ENCODE measurements at places on chromosomes 7 and 10.

GRCh38 chr10:94402204-94402842, at the start of gene TBC1D12:
Gene TBC1D12, plus strand, starts transcription at chr10:94402541. Its CDS starts 73 bp downstream, at chr10:94402614.
- DNase-seq: peak; percentile 88

DNA sequence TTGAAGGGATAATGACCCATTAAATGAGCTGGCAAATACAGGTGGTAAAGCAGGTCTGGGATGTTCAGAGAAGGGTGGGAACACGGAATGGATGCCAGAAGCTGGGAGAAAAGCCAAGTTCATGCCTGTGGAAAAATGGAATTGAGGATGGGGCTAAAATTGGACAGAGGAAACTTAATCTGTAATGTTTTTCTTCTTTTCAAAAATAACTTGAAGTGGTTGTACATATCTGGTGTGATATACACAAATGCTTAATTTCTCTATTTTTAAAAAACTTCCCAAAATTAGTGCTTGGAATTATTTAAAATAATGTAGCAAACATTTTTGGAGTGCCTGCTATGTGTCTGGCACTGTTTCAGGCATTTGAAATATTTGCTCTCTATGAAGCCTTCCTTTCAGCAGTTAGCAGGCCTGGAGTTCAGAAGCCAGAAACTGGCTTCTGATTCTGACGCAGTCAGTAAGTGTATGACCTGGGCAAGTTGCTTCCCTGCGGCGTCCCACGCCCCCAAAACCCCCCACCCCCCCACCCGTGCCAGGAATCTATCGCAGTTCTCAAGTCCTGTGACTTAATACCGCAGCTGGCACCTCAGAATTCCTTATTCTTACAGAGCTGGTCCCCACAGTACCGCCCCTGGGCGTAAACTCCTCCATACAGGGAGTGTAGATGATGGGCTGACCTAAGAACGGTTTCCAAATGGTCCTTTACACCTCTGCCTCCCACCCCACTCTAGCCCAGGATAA, 828 bp upstream of the MALSU1 start:
- no peak for DNase-seq

DNA sequence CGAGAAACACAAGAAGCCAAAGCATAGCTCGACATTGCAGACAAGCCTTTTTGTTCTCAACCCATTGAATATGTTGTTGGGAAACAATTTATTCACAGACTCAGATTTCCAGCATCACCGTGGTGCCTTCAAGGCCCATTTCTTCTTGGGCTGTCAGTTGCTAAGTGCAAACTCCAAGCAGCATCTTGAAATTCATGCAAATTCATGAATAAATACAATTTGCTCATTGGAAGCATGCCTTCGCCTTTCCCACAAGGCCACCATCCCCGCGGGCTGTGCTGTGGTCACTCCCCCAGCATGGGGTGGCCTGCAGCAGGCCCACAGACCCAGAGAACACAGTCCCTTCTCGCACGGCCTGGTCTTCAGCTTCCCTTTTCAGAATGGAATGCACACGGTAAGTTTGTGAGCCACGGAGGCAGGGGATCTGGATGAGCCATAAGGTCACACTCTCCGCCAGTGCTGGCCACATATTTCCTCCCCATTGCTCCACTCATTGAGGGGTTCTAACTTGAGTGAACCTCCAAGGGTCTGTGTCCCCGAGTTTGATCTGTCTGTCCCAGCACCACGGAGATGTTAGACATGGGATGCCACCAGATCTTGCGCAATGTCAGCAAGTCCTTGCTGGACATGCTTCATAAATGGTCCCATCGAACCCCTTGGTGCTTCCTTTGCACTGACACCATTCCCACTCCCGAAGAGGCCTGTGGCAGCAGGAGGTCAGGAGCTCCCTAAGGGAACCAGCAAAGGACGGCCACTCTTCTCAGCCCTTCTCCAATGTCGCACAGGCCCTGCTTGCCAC, 109.5 kb downstream of the GFRA1 start:
- no peak for DNase-seq

- DNase-seq: no peak
Measured at GRCh38 chr10:98456686-98457482, 10.1 kb upstream of the HPS1 start.

DNA sequence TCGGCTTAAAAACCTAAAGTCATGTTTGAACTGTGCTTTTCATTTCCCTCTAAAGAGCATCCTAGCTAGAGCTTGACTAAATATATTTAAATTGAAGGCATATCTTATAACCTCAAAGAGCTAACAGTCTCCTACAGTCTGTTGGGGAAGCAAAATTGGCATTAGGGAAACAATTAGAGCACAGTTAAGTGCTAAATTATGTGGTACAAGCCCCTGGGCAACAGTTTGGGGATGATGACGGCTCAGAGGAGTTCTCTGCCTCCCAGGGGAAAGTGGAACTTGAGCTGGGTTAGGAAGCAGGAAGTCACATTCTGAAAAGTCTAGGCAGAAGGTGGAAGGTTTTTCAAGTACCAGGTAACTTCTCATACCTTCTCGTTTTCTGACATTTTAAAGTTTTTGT, 18.6 kb upstream of the GOT1 start:
- no peak for DNase-seq

DNA sequence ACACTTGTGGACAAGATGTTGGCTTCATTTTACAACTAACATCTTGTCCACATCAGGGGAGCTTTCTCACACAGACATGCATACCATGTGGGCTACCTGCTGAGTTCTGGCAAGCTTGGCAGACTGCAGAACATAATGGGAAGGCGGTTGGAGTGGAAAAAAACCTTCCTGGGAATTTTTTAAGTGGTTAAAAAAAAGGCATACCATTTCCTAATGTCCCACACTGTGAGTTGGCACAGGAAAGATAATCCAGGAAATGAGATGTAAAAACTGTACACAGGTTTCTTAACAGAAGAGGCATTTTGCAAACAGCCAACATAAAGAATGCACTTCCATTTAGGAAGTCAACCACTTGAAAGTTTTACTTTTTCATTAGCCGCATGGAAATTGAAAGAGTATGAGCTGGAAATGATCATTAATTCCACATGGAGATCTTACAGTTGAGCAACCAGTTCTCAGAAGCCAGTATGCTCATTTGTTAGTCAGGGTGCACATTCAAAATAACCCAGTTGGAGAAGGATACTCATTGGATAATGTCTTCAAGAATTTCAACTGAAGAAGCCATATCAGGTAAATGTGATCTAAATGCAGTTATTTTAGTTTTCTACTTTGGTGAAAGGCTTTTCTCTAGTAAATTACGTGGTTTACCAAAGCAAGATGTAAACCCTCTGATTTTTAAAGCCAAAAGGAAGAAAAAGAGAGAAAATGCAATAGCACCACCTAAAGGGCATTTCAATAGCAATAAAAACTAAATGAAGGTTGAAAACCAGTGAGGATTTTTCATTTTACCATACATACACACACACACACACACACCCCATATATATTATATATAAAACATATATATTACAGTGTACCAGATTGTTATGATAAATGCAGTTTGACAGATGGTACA, 194.0 kb downstream of the TAX1BP1 start:
- DNase-seq: no peak

- DNase-seq: no peak
Measured at GRCh38 chr7:12091231-12091630, 119.9 kb upstream of the TMEM106B start.

DNA sequence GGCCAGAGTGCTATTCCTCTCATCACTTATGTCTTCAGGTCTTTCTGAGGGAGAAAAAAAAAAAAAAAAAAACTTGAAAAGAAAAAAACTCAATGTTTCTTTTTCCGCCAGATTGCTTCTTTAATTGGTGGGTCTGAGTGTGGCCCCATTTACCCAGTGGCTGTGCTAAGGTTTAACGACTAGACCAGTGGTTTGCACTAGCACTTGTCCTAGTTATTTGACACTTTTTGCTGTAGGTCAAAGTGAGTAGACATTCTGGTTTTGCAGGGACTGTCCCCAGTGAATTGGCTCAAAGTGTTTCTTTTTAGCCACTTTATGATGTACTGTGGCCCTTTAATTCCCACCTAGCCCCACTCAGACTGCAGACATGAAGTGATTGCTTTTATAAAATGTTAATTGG, 273.3 kb downstream of the PTEN start:
- no peak for DNase-seq

GRCh38 chr7:28536259-28536658, 123.9 kb downstream of the CREB5 start:
- DNase-seq: peak; percentile 54

DNA sequence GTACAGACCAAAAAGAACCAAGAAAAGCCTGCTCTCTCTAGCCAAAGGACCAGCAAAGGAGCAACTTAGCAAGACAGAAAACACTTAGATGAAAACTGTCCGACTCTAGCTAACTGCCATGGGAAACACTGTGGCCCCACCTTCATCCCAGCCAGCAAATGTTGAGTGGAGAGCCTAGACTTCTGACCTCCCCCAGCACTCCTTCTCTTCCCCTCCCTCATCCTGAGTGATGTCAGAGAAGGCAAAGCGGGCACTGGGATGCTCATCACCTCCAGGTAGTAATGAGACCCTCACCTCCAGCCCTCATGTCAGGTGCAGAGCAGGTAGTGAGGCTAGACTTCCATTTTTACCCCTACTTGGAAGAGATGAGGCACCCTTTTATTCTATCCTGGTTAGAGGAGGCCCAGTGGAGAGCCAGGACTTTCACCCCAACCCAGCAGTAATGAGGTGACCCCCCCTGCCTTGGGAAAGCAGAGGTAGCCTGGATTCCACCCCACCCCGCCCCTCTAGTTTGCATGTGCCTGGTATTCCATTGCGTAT, 16.9 kb downstream of the CUZD1 start:
- DNase-seq: no peak

DNA sequence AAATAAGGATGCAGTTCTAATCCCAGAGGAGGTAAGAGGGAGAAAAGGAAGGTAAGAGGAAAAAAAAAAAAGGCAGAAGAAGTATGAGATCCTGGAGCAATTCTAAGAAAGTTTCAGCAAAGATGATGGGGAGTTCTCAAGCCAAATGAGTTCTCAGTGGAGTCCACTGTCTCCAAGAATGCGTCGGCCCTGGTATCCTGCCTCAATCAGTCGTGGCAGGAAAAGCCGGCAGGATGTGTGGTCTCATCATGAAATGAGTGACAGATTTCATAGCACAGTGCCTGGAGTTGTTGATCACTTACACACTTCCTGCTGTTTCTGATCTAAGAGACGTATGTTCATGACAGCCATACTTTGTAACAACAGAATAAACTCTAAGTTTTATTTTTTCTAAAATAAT, 554.9 kb downstream of the NXPH1 start:
- DNase-seq: no peak

DNA sequence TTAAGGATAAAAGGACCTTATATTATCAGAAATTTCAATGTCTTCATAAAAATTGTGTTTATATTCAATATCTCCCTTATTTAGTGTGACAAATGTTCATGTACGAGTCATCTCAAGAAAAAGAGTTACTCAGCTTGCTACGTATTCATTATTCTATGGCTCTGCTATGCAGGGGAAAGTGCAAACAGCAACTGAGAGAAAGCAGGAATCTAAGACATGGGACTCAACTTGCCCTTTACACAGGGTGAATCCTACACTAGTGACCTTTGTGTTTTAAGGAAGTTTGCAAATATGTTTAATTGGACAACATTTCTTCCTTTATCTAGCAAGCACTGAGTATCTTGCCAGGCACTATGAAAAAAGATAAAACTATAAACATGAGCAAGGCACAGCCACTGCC, 104.7 kb downstream of the NPSR1 start:
- DNase-seq: no peak

GRCh38 chr7:149239345-149240143, at the start of gene ZNF212:
Gene ZNF212, plus strand, starts transcription at chr7:149239651. Its CDS starts 128 bp downstream, at chr7:149239779.
- peak; percentile 92 for DNase-seq

GRCh38 chr7:39321909-39322498, 244.2 kb upstream of the YAE1 start:
- no peak for DNase-seq

DNA sequence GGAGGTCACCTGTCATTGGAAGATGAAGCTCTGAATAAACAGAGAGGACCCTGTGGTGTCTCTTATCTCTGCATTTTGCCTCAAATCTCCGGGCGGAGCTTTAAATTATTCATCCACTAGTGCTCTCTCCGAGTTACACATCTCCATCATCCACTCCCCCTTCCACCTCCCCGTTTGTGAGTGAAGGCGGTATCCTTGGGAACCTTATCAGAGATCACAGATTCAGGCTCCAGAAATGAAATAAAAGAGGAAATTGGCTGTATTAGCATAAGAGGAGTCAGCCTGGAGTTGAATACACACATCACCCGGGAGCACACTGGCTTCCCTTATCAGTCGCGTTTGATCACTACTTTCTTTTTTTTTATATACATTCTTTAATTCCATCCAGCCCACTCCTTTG, 1184.8 kb downstream of the GATA3 start:
- no peak for DNase-seq

GRCh38 chr7:149209518-149210269, 14.3 kb downstream of the ZNF282 start:
- peak; percentile 86 for DNase-seq

DNA sequence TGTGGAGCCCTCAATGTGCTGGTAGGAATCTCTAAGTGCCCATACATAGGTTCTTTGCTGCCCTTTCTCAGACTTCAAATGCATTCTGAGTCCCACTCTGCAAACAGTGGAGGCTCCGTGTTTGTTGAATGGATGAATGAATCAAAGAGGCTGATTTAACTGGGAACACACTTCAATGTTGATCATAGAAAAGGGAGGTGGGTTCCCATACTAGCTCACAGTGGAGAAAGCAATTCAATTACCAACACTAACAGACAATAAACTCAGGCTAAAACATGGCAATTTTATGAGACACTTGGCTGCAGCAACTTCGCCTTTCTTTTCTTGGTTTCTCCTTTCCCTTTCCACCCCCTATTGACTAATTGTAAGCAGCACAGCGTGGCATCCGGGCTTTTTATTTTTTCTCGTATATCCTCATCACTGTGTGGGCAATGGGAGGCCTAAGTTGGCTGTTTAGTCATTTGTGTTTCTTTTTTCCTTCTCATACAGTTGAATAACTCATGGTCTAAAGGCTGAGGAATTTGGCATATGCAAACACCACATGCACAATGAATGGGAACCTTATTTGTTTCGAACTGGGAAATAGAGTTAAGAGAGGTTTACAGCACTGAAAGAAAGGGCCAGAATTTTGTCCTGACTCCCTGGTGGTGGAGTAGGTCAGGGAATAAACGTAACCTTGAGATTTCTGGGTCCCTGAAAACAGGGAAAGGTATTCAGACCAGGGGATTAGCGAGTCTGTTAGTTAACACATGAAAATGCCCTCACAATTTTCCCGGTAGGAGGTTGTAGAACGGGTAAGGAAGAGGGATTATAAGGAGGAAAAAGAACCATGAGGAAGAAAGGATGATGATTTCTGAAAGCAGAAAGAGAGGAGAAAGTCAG, 858.5 kb downstream of the KCNMA1 start:
- DNase-seq: peak; percentile 50

DNA sequence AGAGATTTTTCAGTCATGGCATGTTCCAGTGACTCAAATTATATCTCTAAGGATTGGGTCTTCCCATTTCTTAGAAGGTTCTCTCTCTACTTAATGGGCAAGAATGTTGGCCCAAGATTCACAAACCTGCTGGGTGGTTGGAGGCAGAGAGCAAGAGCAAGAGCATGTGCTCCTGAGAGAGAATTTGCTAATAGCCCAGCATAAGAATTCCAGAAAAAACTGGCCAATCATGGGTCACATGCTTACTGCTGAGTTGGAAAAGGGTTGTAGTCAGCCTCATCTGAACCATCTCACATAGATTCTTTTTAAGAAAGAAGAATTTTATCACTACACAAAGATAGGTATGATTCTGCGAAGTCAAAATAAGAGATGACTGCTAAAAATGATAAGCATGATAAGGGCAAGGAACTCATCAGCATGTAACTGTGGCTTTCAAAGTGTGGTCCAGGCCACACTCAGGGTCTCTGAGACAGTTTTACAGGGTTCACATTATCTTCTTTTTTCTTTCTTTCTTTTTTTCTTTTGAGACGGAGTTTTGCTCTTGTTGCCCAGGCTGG, 8.2 kb upstream of the VCL start:
- no peak for DNase-seq
